ENCODE measurements at places on chromosomes 6 and 20.

- no peak for DNase-seq
Measured at GRCh38 chr6:157047328-157047727, 270.1 kb downstream of the ARID1B start.

DNA sequence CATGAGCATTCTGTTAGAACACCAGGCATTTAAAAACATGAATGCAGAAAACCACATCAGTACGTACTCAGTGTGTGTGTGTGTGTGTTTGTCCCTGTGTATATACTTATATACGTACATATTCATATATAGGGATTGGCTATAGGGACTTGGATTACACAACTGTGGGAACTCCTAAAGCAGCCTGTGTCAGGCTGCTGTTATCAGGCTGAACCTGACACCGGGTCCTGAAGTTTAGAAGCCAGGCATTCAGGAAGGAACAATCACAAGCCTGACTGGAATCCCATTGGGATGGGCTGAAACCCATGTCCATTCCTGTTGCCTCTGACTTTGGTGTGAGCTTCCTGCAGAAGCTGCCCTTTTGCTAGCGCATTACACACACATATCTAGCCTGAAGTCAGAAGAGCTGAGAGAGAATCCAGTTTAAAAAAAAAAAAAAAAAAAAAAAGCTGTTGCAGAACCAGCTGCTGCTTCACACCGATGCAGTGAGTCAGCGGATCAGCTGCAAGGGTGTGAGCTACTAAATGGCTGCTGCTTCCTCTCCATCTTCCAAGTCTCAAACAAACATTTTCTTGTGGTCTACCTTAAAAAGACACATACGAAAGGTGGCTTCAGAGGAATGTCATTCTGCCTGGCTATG, 348.1 kb downstream of the THBS2 start:
- DNase-seq, result no peak

- DNase-seq, result peak; percentile 98
Measured at GRCh38 chr6:30626484-30627366, at the start of gene ATAT1. Gene ATAT1 (plus strand): TSS chr6:30626874.

- no peak for DNase-seq
Measured at GRCh38 chr6:158539881-158540280, 20.0 kb upstream of the TMEM181 start.

GRCh38 chr20:39358052-39358451, 395.9 kb downstream of the DHX35 start:
- peak; percentile 29 for DNase-seq

- no peak for DNase-seq
Measured at GRCh38 chr20:58883241-58883691, 30.8 kb downstream of the GNAS start.

GRCh38 chr6:26152226-26153101, 65.2 kb downstream of the HFE start:
- no peak for DNase-seq

DNA sequence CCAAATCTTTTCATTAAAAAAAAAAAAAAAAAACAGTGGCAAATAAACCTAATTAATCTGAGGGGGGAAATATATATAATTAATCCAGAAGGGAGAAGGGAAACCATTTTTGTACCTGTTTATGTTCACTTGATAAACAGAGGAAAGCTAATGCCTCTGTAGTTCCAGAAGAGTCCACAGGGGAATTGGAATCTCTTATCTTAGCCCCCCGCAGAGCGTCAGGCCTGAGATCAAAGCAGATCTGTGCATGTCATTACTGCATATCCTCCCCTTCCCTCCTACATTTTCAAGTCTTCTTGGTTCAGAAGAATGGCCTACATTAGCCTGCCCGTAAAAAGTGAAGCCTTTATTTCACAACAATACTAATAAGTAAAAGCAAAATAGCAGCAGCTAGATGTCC, 157.2 kb downstream of the PTPRT start:
- no peak for DNase-seq

DNA sequence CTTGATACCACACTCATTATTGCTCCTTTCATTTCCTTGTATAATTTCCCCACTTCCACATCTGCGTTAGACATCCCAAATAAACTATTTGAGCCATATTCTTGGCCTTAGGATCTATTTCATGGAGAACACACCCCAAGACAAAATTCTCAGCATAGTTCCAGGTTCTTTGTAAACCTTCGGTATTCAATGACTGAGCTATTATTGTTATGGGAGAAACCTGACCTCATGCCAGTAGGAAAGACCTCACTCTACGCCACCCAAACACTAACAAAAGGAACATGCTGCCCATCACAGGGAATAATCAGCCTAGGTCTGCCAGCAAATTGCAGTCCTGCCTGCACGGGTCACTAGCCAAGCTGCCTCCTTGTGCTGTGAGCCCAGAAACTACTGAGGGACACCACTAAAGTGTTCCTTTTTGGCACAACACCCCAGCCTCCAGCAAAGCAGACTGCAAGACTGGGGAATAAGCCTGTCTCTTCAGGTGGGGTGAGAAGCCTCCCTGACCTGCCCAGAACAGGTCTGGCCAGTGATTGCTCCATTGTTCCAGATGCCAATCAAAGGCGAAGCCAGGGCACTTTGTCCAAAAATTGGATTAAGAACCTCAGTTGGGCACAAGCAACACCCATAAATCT, 371.8 kb downstream of the MAFB start:
- no peak for DNase-seq

DNA sequence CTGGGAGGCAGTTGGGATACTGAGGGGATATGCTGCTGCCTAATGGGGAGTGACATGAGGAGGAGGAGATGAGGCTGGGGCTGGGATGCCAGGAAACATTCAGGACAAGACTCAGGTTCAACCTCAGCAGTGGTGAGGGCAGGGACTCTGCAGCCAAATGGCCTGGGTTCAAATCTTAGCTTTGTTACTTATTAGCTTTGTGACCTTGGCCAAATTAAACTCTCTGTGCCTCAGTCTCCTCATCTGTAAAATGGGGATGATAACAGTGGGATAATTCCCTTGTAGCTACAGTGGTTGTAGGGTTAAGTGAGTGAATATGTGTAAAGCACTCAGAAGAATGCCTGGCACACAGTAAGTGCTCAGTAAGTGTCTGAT, 1.9 kb downstream of the PI16 start:
- DNase-seq, result no peak

DNA sequence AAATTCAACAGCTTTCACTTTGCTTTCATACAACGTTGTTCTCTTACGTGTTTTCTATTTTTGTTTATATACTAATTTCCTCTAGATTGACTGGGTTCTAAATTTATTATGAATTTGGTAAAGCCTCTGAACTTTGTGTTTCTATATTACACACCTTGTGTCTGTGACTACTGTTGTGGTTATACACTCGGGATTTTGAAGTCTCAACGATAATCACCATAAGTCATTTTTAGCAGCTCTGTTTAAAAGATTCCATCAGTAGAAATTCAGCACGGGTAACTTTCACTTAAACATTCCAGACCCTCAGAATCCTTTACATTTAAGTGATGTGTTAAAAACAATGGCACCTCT, 31.8 kb upstream of the HBS1L start:
- DNase-seq, result no peak

- DNase-seq, result no peak
Measured at GRCh38 chr6:138432063-138432356, 28.0 kb downstream of the HEBP2 start.

GRCh38 chr20:22429175-22430153, 154.9 kb downstream of the FOXA2 start:
- no peak for DNase-seq

DNA sequence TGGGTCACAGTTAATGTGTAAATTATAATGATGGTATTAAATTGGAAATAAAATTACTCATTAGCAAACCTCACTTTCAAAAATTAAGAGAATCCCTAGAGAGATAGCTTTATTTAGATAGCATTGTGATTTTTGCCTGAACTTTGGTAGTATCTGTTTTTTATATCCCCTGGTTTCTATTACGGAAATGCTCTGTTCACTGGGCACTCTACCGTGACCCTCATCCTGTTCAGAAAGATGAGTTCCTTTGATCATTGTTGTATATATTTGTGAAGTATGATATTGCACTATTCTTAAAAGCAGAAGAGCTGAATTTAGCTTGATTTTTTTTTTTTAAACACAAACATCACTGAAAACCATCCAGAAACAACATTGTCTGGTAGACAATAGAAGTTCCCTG, 1143.8 kb upstream of the MAP3K7 start:
- no peak for DNase-seq

DNA sequence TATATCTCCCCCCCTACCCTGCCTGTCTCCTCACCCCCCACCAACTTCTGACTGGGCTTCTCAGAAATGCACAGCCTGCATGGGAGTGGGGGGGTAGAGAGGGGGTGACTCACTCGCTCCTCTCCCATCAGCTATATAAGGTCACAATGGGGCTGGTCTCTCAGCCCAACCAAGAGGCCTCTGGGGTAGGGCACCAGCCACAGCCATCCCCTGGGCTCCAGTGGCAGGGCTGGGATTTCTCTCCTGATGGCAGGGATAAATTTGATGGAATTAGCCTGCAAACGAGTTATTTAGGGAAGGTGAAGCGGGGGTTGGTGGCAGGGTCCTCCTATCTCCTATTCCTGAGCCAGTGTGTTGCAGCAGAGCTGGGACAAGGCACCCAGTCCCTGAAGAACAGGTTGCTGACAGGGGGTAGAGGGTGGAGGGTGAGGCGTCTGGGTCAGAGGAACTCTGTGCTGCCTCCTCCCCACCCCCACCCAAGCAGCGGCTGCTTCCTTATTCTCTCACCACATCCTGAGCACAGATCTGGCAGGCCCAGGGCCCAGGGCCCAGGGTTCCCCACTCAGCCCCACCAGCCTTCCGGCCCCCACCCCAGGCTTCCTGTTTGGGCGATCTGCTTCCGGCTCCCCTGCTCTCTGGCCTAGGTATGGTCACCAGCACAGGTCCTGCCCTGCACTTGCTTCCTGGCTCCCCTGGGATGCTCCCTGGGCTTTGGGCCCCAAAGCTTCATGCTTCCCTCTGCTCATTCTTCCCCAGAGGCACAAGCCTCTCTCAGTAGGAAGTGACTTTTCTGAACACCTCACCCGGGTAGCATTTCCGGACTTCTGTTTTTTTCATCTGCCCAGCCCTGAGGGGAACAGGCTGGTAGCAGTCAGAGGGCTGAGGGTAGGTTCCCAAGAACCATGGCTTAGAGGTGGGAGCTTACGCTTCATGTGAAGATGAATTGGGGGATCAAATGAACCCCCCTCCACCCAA, 4.0 kb downstream of the PPP1R18 start:
- DNase-seq, result peak; percentile 75

GRCh38 chr6:110841266-110841665, 26.0 kb upstream of the CDK19 start:
- no peak for DNase-seq

GRCh38 chr6:74731204-74731603, 474.6 kb downstream of the COL12A1 start:
- no peak for DNase-seq

- no peak for DNase-seq
Measured at GRCh38 chr6:154230393-154230792, 126.2 kb downstream of the IPCEF1 start.

- no peak for DNase-seq
Measured at GRCh38 chr6:114327074-114327473, 15.7 kb downstream of the HS3ST5 start.

DNA sequence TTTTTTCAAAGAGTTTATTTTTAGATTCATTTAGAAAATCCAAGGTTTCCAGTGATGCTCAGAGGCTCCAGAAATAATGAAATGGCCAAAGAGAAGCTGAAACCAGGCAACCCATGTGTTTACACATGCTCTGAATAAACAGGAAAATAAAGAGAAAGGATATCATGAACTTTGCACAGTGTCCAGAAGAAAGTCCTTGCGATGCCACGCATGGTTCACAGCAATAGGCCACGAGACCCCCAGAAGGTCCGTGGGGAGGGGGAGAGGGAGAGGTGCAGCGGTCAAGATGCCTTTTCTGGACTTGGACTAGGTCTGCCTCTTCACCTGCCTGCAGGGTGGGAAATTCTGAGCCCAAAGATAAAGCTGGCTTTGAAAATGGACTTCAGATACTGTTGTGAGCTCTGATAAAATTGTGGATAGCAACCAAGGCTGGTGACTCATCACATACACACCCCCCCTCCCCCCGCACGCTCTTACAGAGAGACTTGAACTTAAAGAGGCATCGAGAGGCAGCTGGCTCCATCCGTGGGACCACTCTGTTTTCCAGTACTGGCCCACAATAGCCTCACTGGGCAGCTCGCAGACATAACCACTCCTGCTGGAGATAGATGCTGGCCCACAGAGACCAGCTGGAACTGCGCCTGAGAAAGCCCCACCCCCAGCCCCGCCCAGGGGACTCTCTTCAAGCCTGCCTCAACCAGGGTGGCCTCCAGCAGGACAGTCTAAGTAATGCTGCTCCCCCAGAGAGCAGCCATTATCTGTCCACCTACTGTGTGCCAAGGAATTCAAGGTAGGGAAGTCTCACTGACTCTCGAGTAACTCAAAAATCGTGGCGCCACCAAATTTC, 21.2 kb upstream of the NFATC2 start:
- DNase-seq, result peak; percentile 74

DNA sequence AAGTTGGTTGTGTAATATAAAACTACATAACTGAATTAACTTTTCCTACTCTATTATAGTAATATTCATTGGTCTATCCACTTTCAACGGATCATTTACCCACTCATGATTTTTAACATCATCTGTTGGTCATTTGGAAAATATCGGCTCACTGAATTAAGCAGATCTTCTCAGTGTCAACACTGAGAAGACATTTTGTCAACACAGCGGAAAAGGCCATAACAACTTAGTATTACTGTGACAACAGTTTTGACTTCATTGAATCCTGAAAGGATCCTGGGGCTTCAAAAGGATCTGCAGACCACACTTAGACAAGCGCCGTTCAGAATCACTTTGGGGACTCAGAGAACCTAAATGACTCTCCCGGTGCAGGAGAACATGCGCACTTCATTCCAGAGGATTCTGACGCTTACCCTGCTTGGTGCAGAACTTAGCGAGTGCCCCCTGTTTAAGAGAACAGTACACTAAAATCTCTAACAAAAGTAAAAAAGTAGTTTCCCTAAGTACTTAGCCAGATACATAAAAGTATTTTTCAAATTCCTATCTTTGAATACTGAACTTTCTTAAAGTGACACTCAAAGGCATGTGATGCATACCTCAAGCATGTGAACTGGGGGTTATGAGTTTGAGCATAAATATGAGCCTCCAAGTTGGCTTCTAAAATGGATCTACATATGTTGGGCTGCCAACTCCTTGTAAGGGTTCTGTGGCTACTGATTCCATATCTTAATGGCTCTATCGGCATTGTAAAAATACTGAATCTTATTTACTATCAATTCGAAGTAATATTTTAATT, 4.0 kb downstream of the ZBTB2 start:
- no peak for DNase-seq

GRCh38 chr6:3259491-3259958, 778 bp downstream of the PSMG4 start:
- peak; percentile 59 for DNase-seq

Data from small intestine (tissue), 16 donors.